Mammary epithelial cell (primary cell): ENCODE measurements at places on chromosomes 1 and 21. TPM values are rescaled to one million over a fixed set of nuclear protein-coding genes. Genes with fewer than 3 reads are reported as not detected.

The PDIK1L gene
- 4.2 TPM for total RNA-seq

The COL9A2 gene
- total RNA-seq: 0.37 and 0.40 TPM in 2 replicates

GRCh38 chr1:178684111-178684510, 40.9 kb upstream of the RALGPS2 start:
- DNase-seq: peak; percentile 11

GRCh38 chr21:21673959-21674358, 675.8 kb downstream of the NCAM2 start:
- DNase-seq: no peak

DNA sequence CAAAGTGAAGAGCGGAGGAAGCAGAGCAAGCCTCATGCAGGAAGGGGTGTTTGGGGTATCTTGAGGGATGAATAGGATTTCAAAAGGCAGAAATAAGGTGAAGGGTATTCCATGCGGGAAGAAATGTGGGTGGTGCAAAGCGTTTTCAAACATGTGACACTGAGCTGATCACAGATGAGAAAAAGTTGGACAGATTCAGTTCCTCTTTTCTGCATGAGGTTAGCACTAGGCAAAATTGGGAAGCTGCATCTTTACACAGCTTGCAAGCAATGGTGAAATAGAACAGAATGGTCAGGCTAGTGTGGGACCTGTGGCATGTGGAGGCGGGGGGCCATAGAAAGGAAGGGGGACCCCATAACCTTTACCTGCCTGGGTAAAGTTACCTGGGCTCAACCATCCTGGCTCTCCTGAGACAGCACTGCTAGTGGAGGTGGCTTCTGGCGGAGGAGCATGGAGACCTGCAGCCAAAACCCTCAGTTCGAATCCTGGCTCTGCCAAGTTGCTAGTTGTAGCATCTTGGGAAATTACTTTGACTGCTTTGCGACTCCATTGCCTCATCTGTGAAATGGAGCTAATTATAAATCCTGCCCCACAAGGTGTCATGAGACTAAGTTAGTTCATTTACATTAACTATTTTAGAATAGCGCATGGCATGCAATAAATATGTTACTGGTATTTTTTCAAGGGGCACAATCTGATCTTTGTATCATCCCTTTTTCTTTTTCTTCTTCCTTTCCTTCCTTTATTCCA, 16.4 kb downstream of the KCNA10 start:
- no peak for DNase-seq

GRCh38 chr1:2320760-2321667, 70.3 kb downstream of the MORN1 start:
- DNase-seq: peak; percentile 26

GRCh38 chr1:231172411-231172810, 10.6 kb downstream of the TRIM67 start:
- peak; percentile 6 for DNase-seq

GRCh38 chr1:232978815-232979214, 28.4 kb downstream of the NTPCR start:
- DNase-seq: no peak
